ENCODE measurements at places on chromosomes 5 and 9.

GRCh38 chr5:161803-162110, 29.5 kb upstream of the LRRC14B start:
- no peak for DNase-seq

DNA sequence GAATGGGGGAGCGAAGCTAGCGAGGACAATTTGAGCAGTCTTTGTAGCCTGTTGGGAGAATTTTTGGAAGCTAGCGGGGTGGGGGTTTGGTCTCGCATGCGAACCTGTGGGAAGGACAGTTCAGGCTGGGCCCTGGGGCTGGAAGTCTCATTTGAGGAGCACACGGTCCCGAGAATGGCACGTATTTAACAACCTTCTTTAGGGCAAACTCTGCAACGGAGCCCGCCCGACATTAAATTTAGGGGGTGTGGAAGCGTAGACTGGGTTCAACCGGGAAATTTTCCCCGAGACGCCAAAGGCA, 35.2 kb upstream of the NFIB start:
- DNase-seq = no peak

DNA sequence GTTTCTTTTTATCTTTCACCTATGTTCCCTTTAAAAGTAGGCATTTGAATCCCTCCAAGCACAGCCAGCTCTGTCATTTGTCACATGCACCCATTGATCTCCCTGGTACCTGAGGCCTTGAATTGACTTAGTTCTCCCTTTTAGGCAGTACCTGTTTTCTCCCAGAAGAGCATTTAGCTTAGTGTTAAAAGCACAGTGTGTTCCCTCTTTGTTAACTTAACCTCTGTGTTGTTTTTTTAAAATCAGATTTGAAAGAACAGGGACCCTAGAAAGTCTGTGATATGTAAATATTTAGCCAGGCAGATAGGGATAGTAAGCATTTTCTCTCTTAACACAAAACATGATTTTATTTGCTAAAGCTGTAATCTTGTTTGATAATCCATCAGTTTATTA, 113.8 kb upstream of the SPATA31D4 start:
- DNase-seq = no peak

- no peak for DNase-seq
Measured at GRCh38 chr9:5321058-5321457, 16.5 kb upstream of the RLN2 start.

GRCh38 chr5:76548525-76549229, 74.5 kb downstream of the F2RL2 start:
- no peak for DNase-seq

- no peak for DNase-seq
Measured at GRCh38 chr5:153901449-153901848, 137.3 kb downstream of the FAM114A2 start.

- no peak for DNase-seq
Measured at GRCh38 chr9:85451680-85452079, 290.1 kb downstream of the AGTPBP1 start.
